GM18507 (cell line): ENCODE measurements at places on chromosomes 7 and 10.

- no peak for DNase-seq
Observed at GRCh38 chr7:55189146-55189766, 170.4 kb downstream of the EGFR start.

DNA sequence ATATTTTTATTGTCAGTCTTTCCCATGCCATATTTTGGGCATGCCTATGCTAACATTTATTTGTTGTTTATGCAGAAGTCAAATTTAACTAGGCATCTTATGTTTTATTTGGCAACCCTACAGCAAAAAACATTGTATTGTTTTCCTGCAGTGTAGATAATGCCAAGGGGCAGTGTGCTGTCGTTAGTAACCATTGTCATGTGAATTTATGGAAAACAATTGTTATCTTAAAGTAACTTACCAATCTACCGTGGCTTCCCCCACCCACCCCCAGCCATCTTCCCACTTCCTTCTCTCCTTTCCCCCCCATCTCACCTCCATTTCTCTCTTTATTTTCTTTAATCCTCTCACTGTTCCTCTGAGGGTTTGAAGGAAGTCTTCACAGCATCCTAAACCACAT lies 370.5 kb downstream of the ACTR3B start:
- DNase-seq = no peak

- no peak for DNase-seq
Observed at GRCh38 chr7:149125189-149125862, 798 bp downstream of the ZNF425 start.

DNA sequence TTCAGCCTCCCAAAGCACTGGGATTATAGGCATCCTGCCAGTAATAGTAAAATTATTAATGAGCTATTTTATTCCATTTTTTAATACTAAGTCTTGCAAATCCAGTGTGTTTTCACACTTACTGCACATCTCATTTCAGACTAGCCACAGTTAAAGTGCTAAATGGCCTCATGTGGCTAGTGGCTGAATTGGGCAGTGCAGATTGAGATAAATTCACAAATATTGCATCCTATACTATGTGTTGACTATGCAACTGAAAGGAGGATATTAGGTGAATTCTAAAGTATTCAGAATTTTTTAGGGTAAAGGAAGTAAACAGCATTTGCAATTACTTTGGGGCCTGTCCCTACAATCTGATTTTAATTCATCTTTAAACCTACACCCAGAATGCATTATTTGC lies 10.2 kb downstream of the APBB1IP start:
- no peak for DNase-seq

DNA sequence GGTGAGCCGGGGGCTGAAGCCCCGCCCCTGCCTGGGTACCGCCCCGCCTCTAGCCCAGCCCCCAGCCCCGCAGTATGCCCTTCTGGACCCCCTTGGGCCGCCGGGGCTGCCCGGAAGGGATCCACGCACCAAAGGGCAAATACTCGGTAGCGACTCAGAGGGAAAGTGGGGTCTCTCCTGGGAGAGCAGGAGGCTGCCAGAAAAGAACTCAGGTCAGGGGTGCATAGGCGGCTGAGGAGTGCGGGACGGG lies 796 bp downstream of the FBXL15 start:
- no peak for DNase-seq

GRCh38 chr10:117398029-117398428 lies 22.8 kb upstream of the PDZD8 start:
- DNase-seq = no peak

- no peak for DNase-seq
Observed at GRCh38 chr10:36720895-36721294, 404.5 kb upstream of the ANKRD30A start.

GRCh38 chr7:600149-601035 lies 80.7 kb upstream of the PDGFA start:
- DNase-seq = no peak

DNA sequence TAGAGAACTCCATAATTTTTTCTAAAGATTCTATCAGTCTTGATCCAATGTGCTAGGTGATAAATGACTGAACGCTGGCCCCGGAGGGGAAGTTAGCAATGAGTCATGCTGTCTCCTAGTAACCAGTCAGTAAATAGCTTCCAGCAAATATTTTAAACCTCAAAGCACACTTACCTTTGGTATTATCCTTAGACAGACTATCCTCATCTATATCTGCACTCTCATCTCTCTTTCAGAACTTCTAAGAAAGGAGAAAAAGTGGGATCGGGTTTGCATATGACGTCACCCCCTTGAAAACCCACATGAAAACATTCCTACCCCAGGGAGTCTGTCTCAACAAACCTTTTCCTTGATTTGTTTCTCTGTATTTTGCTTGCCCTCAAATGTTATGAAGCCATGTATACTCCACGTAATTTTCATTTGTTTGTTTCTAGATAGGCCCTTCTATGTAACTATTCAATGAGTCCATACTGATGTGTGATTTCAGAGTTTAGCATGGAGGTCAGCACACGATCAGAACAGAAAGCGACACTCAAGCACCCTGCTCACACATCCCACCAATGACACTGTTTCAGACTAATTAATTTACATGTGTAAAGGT lies 174.9 kb upstream of the NRP1 start:
- no peak for DNase-seq

GRCh38 chr7:141754939-141755338 lies 9.0 kb upstream of the TAS2R3 start:
- no peak for DNase-seq

DNA sequence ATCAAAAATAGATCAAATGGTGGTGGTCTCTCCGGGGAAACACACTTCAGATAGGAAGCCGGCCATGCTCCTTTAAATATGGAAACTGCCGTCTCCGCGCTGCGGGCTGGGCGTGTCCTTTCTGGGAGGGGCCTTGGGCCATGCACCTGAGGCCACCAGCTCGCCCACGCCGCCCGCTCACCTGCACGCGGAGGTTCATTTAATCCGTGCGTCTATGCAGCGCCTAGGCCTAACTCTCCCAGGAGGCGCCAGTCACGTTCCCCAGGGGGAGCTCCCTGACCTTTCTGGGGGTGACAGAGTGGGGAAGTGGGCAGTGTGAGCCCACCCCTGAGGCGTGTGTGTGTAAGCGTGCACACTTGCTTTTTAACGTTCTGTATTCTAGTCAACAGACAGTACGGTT lies 64.0 kb downstream of the C10orf143 start:
- DNase-seq = no peak

DNA sequence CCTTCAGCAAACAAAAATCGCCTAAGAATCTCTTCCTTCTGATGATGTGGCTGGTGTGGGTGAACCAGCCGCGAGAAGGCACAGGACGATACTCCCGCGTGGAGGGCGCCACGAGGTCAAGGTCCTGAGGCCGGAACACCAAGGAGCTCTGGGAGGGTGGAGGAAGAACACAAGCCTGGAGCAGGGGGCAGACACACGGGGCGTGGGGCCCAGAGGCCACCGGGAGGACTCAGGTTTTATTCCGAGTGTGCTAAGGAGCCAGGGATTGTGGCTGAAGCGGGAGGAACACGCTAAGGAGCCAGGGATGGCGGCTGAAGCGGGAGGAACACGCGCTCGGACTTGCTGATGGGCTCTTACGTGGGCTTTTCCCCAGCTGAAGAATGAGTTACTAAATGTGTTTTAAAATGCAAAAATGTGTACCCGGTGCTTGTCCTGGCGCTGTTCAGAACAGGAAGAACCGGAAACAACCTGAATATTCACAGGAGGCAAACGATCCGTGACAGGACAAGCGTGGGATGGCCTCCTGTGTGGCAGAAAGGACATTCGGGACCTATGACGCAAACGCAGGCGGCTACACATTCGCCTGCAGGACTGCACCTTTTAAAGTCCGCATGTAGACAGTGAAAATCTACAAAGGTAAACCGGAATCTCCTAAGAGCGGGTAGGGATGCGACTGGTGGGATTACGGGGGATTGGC lies 64.0 kb downstream of the MAD1L1 start:
- DNase-seq = no peak

- no peak for DNase-seq
Observed at GRCh38 chr7:155669717-155670505, 25.4 kb downstream of the RBM33 start.

GRCh38 chr10:58054881-58055280 lies 212.8 kb downstream of the IPMK start:
- DNase-seq = no peak

- no peak for DNase-seq
Observed at GRCh38 chr10:109996225-109996624, 11.6 kb upstream of the ADD3 start.

GRCh38 chr10:82409671-82410070 lies 534.7 kb downstream of the NRG3 start:
- no peak for DNase-seq

DNA sequence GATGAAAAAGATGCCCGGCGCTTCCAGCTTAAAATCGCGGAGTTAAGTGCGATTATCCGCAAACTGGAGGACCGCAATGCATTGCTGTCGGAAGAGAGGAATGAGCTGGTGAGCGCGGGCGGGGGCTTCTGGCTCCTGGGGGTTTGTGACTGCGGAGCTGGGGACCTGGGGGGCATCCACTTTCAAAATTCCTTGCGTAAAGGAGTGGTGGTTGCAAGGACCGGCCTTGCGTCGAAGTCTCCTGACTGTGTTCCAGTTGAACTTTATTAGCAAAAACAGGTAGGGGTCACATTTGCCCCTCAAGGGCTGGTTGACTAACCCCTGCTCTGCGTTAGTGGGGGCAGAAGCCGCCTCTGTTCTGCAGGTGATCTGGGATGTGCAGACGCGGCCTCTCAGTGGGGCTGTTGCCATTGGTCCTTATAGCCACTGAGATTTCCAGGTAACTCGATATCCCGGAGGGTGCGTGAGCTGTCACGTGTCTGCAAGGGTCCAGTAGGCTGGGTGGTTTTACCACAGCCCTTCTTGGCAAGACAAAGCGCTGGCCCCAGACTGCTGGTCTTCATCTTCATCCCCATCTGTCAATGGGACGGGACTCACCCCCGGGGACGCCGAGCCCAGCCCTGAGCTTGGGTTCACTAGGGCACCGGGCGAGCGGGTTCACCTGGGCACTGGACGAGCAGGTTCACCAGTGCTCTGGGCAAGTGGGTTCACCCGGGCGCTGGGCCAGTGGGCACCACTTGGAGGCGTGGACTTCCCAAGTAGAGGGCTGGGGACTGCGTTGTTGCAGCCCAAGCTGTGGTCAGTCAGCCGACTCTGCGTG lies 51.5 kb upstream of the DPYSL4 start:
- no peak for DNase-seq

GRCh38 chr10:116169782-116170445 lies 103.1 kb downstream of the GFRA1 start:
- no peak for DNase-seq

DNA sequence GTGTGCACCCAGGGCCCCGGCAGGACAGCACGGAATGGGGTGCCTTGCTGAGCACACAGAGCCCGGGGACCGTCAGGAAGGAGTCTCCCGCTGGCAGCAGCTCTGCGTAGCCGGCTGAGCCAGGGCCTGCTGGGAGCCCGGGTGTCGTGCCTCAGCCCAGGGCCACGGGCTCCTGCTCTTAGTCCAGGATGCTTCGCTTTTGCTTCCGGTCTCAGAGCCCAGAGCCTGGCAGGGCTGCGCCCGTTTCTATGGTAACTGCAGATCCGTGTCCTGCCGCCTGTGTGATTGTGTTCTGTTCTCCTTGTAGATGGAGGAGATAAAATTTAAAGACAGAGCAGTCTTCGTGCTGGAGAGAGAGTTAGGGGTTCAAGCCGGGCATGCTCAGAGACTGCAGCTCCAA lies 53.7 kb upstream of the DPYSL4 start:
- DNase-seq = no peak

DNA sequence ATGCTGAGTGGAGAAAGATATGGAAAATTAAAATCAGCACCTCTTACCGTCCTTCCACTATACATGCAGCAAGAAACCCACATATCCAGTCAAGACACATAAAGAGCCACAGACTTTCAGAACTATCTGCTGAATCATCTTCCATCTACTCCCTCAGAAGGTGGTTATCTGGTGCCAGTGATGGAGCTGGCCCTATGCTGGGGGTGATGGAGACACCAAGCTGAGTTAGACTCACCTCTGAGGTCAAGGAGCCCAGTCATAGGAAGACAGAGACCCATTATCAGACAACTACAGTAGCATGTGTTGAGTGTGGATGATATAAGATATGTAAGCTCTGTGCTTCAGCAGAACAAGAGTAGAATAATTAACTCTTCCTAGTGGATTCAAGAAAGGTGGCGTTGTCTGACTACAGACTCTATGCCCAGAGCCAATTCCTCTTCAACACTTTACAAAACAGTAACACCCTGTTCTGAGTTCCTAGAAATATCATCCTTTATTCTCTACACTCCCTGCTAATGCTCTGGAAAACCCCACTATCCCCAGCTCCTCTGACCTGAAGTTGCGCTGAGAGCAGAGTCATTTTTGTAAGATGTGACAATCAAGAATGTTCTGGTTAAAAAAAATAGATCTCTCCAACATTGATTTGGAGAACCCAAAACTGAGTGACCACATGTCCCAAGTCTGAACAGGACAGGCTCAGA lies 14.3 kb downstream of the CYP3A5 start:
- no peak for DNase-seq

DNA sequence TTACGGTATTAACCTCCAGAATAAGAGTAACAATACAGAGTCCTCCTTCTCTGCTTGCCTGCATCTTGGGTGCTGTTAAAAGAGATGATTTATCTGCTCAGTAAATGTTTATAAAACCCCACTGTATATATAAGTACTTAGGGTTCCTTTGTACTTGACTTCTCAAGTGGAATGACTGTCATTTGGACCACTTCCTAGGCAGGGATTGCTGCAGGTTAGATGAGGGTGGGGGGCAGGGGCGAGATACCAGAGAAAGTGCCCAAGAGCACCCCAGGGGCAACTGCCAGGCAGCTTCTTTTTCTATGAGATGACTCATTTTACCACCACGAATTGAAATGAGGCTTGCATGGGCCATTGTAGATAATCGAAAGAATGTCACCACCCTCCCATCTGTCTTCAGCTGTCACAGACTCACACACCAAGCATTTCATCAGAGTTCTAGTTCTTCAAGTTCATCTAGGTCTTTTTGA lies 421.9 kb upstream of the GALNT17 start:
- DNase-seq = no peak

- DNase-seq = no peak
Observed at GRCh38 chr7:101635484-101635883, 6.4 kb upstream of the MYL10 start.

DNA sequence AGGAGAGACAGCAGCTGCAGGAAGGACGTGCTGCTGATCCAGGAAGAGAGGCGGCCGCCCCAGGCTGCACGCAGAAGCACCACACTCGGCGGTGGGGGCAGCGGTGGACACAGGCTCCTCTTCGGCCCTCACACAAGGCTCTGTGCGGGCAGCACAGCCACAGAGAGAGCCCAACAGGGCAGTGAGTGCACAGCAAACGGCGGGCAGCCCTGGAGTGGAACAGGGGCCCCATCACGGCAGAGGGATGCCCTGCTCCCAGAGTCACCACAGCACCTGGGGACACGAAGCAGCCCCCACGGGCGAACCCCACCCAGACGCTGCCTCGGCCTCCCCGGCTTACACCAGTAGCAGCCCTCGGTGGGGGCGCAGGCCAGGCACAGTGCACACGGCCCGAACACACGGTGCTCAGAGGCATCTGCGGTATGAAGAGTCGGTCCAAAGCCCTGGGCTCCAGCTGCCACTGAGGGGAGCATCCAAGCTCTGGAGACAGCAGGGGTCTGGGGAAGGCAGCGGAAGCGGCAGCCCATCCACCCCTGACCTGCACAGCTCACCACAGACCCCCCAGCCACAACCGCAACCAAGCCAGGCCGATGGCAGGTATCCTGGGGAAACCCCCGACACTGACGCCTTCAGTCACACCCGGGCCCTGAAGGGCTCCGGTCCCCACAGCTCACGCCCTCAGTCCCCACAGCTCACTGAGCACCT lies 16.8 kb downstream of the NUDT1 start:
- peak; percentile 76 for DNase-seq

- DNase-seq = no peak
Observed at GRCh38 chr7:137538361-137538762, 194.8 kb upstream of the PTN start.
